GM04504 (cell line): ENCODE measurements at places on chromosomes 3 and 15.

- DNase-seq, result no peak
Observed at GRCh38 chr3:128188326-128188725, 35.0 kb downstream of the EEFSEC start.

DNA sequence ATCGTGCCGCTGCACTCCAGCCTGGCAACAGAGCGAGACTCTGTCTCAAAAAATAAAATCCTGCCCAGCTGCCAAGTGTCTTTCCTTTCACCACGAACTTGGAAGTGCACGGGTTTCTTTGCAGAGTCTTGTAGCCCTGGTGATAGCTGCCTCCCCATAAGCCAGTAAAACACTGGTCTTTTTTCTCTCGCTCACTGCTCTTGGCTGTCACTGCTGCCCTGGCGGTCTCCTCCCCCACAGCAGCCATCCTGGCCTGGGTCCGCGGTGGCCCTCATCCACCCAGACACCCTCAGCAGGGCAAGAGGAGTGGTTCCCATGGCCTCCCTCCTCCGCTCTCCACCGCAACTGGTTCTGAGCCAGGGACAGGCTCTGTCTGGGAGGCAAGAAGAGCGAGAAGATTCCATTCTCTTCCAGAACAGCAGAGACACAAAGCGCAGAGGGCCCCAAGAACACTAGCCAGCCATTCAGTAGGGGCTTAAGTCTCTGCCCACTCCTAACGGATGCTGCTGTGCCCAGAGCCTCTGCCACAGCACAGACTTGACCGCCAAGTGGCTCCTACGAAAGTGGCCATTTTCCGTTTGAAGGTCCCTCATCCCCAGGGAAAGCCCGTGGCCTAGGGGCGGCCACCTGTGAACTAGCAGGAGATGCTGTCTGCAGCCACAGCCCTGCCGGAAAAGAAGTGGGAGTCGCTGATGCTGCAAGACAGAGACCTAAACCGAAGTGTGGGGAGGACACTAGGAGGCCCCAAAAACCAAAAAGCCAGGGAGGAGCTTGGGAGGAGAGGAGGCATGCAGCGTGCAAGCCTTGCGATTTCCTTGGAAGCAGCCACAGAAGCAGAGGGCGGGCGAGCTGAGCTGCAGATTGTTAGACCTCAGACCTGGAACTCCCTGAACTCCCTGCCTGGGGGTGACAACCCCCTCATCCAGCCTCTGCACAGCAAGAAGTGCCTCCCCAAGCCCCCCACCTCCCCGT is 44.1 kb downstream of the KLHL25 start:
- DNase-seq, result no peak

GRCh38 chr3:126747768-126748167 is 43.7 kb downstream of the CHCHD6 start:
- DNase-seq, result no peak

DNA sequence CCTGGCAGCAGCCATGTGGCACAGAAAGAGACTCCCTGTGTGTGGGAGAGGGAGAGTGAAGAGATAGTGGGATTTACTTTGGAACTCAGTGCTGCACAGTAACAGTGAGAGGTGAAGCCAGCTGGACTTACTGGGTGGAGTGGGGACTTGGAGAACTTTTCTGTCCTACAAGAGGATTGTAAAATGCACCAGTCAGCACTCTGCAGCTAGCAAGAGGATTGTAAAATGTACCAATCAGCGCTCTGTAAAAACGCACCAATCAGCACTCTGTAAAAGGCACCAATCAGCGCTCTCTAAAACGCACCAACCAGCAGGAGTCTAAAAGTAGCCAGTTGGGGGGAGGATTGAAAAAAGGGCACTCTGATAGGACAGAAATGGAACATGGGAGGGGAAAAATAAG is 688.8 kb upstream of the ALCAM start:
- DNase-seq, result no peak

GRCh38 chr15:92901995-92902394 is 1.9 kb downstream of the CHD2 start:
- no peak for DNase-seq

GRCh38 chr15:63836579-63836978 is 2.8 kb upstream of the HERC1 start:
- DNase-seq, result no peak

GRCh38 chr3:112464264-112464663 is 35.0 kb downstream of the BTLA start:
- DNase-seq, result no peak

DNA sequence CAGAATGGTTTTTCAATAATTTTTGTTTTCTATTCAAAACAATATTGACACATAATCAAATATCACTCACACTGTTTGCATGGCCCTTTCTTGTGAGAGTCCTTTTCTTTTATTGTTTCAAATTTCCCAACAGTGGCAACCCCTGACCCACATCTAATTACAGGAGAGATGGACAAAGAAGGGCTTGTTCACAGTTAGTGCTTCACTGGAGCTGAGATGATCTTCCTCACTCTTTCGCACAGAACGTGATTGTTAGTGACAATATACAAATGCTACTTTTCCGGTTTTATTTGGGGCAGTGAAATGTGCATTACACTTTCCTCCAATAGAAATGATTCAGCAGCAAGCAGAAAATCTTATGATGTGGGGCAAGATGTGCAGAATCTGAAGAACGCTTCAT is 38.6 kb upstream of the TTC14 start:
- DNase-seq, result no peak

DNA sequence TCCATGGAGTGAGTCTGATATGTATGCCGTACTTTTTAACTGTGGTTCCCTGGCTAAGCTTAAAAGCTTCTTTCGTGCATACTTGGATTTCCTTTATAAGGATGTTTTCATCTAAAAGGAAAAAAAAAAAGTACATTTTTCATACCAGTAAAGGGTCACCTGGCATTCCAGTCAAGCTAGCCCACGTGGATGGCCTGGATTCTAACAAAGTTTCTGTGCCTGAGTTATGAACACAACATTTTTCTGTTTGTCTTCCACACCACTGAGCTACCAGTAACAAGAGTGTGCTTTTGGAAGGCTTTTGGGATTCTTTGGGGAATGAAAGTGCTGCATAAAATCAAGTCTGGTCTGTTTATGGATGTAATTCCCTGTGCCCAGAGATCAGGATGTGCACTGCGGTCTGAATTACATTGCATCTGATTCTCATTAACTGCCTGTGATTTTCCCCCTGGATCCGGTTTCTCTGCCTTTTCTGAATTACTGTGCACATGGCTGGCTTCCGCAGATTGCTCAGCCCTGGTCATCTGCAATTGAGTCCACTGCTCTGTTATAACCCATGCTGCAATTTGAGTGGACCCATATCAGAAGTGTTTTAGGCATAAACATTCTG is 38.2 kb upstream of the MAGI1 start:
- peak; percentile 78 for DNase-seq

DNA sequence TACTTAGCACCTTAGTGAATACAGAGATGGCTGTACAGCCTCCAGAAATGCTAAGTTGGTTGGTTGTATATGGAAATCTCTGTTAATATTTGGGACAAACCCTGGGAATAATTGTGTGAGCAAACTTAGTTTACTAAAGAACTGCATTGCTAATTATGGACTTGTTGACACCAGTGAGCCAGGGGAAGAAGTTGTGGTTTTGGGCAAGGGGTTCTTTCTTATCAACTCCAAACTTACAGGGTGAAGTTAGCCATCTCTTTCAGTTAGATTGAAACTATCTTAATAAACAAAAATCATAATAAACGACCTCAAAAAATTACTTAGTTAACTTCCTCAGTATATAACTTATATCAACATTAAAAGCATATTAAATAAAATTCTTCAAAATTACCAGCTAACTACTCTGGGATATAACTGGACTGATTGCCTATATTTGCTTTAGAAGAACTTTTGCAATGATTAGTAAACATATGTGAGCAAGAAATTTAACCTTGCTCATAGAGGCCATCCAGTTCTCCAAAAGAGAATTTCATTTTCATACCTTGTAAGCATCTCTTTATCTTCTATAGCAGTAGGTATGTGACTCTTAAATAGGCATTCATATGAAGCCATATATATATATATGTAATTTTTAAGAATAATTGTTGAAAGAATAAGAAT is 24.7 kb downstream of the MBNL1 start:
- DNase-seq, result no peak

- no peak for DNase-seq
Observed at GRCh38 chr3:33833408-33834095, 35.1 kb downstream of the PDCD6IP start.

DNA sequence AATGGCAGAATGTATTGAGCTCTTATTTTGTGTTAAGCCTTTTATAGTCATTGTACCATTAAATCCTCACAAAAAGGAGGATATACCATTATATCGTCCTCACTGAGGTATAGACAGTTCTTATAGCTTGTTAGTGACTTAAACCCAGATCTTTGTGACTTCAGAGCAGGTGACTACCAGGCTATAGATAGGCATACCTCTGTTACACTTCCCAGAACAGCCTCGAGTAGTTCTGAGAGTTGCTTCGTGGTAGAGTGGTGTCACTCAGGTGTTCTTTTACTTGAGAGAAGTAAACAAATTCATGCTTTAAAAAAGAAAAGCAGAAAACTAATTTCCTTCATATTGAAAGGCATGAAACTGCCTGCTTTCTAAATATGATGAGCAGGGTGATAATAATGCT is 59.9 kb downstream of the SEC22A start:
- DNase-seq, result no peak

- no peak for DNase-seq
Observed at GRCh38 chr3:38722781-38723568, 73.5 kb upstream of the SCN5A start.

DNA sequence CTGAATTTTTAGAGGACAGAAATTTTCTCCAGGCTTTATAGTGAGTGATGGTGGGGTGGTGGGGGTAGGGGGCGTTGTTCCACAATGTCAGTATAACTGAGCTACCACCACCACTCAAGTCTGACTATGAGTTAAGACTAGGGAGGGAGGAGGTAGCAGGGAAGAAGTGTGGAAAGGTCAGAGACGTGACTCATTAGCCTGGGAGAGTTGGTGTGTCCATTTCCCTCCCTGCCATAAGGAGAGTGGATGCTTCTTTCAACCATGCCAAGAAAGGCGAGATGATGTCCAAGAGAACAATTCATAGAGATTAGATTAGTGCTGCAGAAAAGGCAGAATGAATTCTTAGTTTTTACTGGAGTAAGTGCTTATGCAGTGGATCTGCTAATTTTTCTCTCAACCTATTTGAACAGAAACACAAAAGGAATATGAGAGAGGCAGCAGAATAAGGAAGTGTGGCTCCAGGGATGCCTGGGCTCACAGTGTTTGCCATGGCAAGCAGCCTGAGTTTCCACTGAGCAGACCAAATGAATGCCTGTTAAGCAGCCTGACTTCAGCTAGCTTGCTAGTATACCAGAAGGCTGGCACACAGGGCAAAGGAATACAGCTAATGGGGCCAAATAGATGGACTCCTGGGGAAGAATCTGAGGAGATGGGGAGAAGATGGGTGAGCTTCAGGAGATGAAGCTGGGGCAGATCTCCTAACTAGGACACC is 708.9 kb downstream of the NTRK3 start:
- no peak for DNase-seq

- peak; percentile 31 for DNase-seq
Observed at GRCh38 chr3:49199239-49199899, 28.0 kb downstream of the KLHDC8B start.

- no peak for DNase-seq
Observed at GRCh38 chr3:68256635-68257223, 602.3 kb upstream of the SUCLG2 start.

- DNase-seq, result no peak
Observed at GRCh38 chr3:66469220-66469640, 31.6 kb downstream of the LRIG1 start.

GRCh38 chr15:45635191-45635638 is 386 bp downstream of the SQOR start:
- DNase-seq, result no peak

GRCh38 chr15:24848050-24848449 is 106.7 kb upstream of the SNRPN start:
- DNase-seq, result no peak

DNA sequence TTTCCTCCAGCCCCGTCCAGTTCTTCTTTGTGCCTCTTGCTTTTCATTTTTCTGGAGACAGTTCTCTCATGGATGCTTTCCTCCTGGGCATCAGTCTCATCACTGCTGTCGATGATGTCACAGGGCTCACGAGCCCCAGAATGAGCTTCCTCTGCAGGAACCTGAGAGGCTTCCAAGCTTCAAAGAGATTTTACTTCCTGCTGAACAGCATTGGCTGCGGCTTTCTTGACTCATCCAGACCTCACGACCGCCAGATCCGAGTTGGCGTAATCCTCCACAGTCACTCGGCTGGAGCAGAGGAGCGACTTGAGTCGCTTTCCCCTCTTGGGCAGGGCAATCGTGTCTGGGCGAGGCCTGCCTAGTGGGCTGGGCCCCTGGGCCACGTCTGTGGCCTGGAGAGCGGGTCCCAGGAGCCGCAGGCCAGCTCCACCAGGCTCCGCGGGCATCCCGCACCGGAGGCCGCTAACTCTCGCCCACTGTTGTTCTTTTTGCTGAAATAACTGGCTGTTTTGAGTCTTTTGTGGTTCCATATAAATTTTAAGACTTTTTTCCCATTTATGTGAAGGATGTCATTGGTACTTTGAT is 20.8 kb upstream of the FAN1 start:
- DNase-seq, result no peak

- no peak for DNase-seq
Observed at GRCh38 chr3:194687638-194688199, 2.0 kb downstream of the FAM43A start.

- DNase-seq, result no peak
Observed at GRCh38 chr15:65385870-65386258, 8.1 kb upstream of the IGDCC3 start.
